IMR-90 (cell line): ENCODE measurements at places on chromosomes 11 and 22. TPM values are rescaled to one million over a fixed set of nuclear protein-coding genes. Genes with fewer than 3 reads are reported as not detected.
A peak's percentile ranks its signal among the peaks of the same experiment; 100 is the strongest.

DNA sequence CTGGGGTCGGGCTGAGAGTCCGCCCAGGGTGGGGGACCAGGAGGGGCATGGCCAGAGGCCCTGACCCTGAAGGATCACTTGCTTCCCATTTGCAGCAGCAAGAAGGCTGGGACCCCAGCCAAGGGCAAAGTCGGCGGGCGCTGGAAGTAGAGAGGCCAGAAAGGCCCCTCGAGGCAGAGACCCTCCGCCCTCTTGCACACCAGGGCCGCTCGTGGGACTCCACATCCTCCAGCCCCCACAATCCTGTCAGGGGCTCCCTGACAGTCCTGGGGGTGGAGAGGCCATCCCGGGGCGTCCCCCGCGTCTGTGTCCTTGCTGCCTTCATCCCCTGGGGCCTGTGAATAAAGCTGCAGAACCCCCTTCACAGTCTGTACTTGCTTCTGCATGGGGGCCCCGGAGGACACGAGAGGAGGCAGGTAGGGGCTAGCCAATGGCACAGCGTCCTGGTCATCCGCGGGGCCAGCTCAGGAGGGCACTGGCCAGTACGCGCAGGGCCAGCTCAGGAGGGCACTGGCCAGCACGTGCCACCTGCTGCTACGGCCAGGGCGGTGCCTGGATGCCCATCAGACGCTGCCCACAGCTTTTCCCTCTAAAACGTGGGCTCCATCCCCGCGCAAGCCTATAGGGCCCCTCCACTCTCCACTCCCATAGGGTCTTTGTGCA, 8.7 kb upstream of the MRPL23 start:
- DNase-seq, result no peak

DNA sequence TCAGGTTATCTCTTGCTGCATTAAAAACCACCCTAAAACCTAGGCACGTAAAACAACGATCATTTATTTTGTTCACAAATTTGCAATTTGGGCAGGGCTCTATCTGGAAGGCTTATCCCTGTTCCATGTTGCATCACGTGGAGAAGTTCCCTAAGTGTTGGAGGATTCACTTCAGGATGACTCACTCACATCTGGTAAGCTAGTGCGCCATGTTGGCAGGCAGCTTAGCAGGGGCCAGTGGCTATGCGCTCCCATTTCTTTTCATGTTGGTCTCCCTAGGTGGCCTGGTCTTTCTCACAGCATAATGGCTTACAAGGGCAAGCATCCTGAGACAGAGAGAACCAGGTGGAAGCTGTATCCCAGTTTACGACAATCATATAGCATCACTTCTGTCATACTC, 226.8 kb downstream of the BLID start:
- peak; percentile 41 for DNase-seq

DNA sequence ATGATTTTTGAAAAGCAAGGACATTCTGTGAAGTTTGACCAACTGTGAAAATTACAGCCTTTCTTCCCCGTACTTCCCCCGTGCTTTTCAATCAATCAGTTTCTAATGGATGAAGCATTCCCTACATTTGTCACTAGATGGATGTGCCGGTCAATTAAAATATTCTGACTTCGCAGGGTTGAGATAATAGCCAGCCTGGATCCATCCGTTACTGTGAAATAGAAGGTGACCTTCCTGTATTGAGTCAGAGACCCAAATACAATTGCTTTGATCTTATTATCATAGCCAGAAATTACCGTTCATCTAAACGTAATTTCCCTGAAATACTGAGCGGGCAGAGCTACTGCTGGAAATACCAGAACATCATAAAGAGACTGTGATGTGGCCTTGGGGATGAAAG, 21.1 kb upstream of the PARVB start:
- no peak for DNase-seq

DNA sequence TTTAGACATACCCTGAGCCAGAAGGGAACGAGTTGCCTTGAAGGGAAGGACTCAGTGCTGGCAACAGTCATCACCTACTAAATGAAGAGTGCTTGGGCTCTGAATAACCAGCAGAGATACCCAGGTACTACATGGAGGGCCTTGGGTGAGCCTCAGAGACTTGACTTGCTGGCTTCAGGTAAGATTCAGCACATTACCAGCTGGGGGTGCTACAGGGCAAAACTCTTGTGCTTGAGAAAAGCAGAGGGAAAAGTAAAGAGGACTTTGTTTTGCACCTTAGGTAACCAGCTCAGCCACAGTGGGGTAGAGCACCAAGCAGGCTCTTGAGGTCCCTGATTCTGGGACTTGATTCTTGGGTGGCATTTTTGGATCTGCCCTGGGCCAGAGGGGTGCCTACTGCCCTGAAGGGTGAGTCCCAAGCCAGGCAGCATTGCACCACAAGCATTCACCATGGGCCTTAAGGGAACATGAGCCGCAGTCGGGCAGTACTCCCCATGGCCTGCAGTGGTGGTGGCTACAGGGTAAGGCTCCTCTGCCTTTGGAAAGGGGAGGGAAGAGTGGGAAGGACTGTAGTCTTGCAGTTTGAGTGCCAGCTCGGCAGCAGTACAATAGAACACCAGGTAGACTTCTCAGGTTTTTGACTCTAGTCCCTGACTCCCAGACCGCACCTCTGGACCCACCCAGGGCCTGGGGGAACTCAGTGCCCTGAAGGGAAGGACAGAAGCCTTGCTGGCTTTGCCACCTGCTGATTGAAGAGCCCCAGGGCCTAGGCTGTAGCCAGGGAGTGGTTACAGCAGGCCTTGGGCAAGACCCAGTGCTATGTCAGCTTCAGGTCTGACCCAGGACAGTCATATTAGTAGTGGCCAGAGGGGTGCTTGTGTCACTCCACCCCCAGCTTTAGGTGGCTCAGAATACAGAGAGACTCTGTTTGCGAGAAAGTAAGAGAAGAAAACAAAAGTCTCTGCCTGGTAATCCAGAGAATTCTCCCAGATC, 22.7 kb upstream of the PLEKHA7 start:
- no peak for DNase-seq

The OR4A16 gene
- total RNA-seq, result not detected in 2 replicates

The LRP4 gene
- total RNA-seq, result 3.9 and 4.1 TPM in 2 replicates

The BIRC3 gene
- total RNA-seq, result 5.0 and 6.4 TPM in 2 replicates

- DNase-seq, result peak; percentile 28
Measured at GRCh38 chr11:123211981-123212380, 16.9 kb upstream of the CLMP start.

The TUBA8 gene
- total RNA-seq, result 1.4 and 1.9 TPM in 2 replicates

DNA sequence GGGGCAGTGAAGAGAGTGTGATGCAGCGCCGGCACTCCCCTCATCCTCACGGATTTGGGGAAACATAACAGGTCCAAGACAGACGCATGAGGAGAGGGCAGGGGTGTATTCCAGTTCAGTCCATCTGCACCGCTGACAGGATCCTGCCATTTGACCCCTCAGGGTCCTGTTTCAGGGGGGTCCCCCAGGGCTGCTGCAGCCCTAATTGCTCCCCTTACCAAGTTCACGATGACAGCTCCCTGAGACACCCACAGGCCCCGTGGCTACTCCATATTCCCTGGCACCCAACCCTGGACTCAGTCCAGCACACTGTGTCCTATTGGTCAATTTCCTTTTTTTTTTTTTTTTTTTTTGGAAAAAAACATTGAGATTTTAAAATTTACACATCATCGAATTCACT, 41.5 kb downstream of the SHANK2 start:
- DNase-seq, result no peak
